ENCODE measurements at places on chromosomes 5 and 9.

GRCh38 chr5:132224716-132225115 lies 2.9 kb downstream of the P4HA2 start:
- peak; percentile 21 for DNase-seq

DNA sequence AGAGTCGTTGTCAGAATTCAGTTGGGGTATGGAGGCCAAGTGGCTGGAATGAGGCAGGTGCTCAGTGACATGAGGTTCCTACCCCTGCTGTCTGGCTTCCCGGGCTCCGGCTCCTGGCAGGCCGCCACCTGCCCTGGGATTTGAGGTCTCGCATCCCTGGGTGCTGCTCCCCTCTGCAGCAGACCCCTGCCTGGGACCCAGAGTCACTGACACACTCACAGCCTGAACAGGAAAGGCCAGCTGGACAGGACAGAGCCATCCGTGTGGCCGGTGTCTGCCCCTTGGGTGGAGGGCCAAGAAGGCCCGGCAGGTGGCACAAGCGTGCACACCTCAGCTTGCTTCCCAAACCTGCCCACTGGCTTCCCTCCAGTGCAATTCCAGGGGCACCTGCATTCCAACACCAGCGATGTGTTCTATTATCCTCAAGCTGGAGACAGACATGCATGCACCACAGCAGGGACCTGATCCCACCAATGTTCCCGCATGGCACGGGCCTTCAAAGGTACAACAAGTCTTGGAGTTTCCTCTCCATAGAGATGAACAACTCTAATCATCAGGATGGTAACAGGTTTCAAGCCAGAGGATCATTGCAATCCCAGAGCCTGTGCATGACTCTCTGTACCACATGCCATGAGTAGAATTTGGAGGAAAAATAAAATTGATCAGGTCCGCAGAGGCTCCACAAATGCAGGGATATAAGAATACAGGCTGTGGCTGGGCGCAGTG lies 45.6 kb upstream of the RNF130 start:
- no peak for DNase-seq

- peak; percentile 95 for DNase-seq
Measured at GRCh38 chr5:65035211-65036206, 266.8 kb downstream of the CWC27 start.

DNA sequence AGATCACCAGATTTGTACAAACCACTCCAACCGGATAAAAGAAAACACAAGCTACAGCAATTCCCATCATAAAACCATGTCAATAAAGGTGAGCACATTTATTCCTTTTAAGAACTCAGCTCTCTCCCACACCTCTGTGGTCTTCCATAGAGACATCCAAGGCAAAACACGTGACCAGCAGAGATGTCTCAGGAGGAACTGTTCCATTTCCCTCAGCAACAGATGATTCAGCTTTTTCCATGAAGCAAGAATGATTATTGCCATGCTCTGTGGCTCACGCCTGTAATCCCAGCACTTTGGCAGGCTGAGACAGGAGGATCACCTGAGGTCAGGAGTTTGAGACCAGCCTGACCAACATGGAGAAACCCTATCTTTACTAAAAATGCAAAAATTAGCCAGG lies 15.8 kb downstream of the GZMK start:
- DNase-seq, result no peak

- DNase-seq, result no peak
Measured at GRCh38 chr5:149693021-149693420, 37.1 kb upstream of the PPARGC1B start.

- no peak for DNase-seq
Measured at GRCh38 chr9:110837401-110838005, 168.9 kb downstream of the MUSK start.

DNA sequence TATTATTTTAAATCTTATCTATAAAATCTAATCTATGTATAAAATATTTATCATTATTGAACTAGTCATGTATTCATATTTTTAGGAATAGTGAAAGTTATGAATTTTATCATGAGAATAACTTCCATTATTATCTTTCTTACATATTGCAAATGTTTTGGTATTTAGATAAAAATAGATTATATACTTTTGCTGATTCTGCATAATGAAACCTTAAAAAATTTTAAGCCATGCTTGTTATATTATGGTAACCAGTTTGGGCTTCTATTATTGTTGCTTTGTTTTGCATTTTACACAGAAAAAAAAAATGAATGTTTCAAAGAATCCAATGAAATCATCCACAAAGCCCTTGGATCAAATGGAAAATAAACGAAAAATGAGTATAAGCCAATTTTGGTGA lies 772.5 kb downstream of the NR2F1-AS1 start:
- DNase-seq, result no peak

GRCh38 chr5:115100319-115100955 lies 69.3 kb downstream of the TRIM36 start:
- no peak for DNase-seq

GRCh38 chr5:68446487-68446894 lies 230.9 kb downstream of the PIK3R1 start:
- DNase-seq, result no peak

DNA sequence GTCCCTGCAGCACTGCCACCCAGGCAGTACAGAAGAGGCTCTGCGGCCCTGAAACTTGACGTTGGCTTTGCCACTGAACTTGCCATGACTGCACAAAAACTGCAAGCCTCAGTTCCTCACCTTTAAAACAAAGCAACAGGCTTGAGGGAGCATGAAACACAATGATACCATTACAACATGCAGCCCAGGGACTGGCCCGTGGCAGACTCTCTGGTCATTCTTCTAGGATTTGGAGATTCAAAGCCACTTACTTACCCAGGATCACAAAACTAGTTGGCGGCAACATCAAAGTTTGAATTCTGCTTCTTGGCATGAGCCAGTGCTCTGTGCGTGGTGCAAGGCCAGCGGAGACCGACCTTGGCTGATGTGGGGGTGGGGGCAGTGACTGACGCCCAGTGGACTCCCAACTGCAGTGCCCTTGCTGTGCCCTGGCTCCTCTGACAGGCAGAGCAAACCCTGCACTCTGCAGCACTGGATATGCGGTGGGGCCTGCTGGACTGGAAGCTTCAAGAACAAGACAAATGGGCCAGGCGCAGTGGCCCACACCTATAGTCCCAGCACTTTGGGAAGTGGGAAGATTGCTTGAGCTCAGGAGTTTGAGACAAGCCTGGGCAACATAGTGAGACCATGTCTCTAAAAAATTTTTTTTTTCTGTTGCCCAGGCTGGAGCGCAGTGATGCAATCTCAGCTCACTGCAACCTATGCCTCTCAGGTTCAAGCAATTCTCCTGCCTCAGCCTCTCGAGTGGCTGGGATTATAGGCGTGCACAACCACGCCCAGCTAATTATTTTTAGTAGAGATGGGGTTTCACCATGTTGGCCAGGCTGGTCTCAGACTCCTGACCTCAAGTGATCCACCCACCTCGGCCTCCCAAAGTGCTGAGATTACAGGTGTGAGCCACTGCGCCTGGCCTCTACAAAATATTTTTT lies 18.9 kb downstream of the SQSTM1 start:
- no peak for DNase-seq

DNA sequence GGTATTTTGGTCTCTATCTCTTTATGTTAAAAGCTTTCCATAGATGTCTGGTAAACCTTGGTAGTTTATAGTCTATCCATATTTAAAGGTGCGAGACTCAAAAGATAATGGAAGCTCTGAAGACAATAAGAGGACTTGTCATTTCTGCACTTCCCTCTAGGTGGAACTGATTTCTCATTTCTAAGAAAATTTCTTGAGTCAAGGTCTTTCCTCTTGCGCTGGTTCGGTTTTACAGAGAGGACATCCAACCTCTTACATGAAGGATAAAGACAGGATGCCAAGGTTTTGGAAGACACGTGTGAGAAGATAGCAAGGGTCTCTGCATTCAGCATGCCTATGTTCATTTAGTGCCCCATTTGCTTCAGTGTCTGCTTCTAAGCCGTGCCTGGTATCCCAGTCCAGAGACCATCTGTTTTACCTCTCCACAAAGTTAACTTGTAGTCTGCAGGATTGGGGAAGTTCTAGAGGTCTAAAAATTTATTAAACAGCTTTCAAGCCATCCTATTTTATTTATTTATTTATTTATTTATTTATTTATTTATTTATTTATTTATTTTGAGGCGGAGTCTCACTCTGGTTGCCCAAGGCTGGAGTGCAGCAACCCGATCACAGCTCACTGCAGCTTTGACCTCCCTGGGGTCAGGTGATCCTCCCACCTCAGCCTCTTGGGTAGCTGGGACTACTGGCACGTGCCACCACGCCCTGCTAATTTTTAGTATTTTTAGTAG lies 41.6 kb downstream of the KIAA1191 start:
- no peak for DNase-seq

DNA sequence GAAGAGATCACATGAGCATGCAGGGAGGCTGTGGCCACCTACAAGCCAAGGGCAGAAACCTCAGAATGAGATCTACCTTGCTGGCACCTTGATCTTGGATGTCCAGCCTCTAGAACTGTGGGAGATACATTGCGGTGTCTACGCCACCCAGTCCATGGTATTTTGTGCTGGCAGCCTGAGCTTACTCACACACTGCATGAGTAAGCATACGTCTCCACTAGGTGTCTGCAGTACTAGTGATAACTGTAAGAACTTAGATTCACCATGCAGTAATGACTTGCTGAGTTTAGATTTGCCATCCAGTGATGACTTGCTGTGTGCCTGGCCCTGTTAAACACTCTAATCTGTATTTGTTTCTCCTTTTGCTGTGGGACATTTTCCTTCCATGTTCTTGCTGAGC lies 417.7 kb downstream of the GADD45G start:
- DNase-seq, result no peak

DNA sequence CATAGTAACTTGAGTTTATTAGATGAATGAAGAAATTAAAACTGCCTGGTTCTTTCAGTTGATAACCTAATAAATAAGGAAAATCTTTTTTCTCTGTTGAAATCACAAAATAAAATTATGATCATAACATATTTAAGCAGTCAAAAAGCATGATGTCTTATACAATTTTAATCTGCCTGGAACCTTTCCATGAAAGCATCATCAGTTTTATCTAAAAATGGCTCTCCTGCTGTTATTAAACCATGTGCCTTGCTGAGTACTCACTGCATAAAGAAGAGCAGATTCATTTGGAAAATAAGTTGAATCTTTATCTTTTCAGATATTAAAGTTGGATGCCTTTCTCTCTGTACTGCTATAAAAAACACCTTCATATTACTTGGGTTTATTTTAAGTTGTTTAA lies 148.8 kb downstream of the SLC24A2 start:
- DNase-seq, result no peak

GRCh38 chr9:98806394-98807035 lies 955 bp upstream of the GALNT12 start:
- no peak for DNase-seq

DNA sequence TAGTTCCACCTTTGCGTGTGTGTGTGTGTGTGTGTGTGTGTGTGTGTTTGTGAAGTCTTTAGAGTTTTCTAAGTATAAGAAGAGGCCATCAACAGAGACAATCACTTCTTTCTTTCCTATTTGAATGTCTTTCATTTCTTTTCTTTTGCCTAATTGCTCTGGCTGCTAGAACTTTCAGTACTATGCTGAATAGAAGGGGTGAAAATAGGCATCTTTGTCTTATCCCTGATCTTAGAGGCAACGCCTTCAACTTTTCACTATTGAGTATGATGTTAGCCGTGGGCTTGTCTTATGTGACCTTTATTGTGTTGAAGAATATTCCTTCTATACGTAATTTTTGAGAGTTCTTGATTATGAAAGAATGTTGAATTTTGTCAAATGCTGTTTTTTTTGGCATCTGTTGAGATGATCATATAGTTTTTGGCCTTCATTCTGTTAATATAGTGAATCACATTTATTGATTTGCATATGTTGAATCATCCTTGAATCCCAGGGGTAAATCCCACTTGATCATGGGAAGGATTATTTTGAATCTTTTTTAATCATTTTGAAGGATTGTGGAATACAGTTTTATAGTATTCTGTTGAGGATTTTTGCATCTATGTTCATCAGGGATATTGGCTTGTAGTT lies 134.8 kb upstream of the CD180 start:
- DNase-seq, result no peak

GRCh38 chr5:128328007-128328406 lies 210.0 kb downstream of the FBN2 start:
- no peak for DNase-seq

- no peak for DNase-seq
Measured at GRCh38 chr5:95770830-95771708, 39.9 kb downstream of the RHOBTB3 start.

DNA sequence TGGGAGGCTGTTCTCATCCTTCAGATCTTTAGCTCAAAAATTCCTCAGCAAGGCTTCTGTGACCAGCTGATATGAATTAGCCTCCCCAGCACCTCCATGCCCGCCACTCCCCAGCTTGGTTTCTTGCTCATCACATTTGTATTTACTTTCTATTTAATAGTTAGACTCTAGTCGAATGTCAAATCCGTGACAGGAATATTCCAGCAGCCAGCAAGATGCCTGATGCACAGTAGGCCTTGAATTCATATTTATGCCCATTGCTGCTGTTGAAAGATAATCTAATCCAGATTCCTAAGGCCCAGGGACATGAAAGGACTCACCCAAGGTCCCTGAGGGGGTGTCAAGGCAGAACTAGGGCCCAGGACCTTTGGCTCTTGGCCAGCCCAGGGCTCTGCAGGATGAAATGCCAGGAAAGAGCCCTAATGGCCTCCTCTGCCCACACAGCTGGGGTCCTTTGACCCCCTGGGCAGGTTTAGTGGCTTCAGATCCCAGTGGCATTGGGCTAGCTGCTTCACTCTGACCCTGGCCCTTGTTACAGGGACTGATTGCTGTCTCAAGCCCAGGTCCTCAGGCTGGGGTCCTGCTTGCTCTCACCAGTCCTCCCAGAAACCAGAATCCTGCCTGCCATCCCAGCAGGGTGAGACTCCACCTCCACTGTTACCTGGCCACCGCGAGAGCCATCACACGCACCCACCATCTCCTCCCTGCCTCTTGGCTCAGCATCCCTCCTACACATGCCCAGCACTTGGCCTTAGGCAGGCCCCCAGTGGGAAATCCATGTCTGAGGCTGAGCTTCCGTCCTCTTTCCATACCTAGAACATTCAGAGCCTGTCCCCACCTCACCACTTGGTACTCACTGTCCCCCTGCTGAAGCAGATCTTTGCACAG lies 7.3 kb downstream of the CSF1R start:
- no peak for DNase-seq

DNA sequence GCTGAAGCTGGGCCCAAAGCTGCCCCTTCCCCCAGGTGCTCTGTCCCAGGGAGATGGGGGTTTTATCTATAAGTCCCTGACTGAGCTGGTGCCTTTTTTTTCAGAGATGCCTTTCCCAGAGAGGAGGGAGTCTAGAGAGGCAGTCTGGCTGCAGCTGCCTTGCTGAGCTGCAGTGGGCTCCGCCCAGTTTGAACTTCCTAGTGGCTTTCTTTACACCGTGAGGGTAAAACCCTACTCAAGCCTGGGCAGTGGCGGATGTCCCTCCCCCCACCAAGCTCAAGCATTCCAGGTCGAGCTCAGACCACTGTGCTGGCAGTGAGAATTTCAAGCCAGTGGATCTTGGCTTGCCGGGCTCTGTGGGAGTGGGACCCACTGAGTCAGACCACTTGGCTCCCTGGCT lies 41.3 kb downstream of the CAVIN4 start:
- no peak for DNase-seq
